ENCODE measurements at places on chromosomes 1 and 21. TPM values are rescaled to one million over a fixed set of nuclear protein-coding genes. Genes with fewer than 3 reads are reported as not detected.

- DNase-seq: no peak
- peaks cover 4% of the 10 kb centered on the region for H3K4me1 ChIP-seq
- no peak overlapping the region for H3K27ac ChIP-seq
- H3K27me3 ChIP-seq: peaks cover 21% of the 10 kb centered on the region
These were observed 19.2 kb downstream of the EBNA1BP2 start for GRCh38 chr1:43152866-43153265.

DNA sequence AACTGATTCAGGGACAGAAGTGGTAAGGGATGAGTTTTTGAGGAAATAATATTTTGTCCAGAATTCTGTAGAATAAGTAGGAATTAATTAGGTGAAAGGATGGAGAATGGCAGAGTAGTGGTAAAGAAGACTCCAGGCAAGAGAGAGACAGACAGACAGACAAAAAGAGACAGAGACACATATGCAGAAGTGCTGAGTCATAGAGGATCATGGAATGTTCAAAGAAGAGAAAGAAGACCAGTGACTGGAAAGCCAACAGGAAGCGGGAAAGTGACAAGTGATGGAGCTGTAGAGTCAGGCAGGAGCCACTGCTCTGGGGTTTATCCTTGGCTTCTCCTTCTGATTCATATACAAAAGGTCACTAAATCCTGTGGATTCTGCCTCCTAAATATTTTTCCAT, 85.9 kb downstream of the UROD start:
- no peak for DNase-seq
- peaks cover 7% of the 10 kb centered on the region for H3K27me3 ChIP-seq
- H3K36me3 ChIP-seq: no peaks in the 10 kb centered on the region
- no peaks in the 10 kb centered on the region for H3K4me1 ChIP-seq

The RCSD1 gene
- 158 TPM for total RNA-seq

DNA sequence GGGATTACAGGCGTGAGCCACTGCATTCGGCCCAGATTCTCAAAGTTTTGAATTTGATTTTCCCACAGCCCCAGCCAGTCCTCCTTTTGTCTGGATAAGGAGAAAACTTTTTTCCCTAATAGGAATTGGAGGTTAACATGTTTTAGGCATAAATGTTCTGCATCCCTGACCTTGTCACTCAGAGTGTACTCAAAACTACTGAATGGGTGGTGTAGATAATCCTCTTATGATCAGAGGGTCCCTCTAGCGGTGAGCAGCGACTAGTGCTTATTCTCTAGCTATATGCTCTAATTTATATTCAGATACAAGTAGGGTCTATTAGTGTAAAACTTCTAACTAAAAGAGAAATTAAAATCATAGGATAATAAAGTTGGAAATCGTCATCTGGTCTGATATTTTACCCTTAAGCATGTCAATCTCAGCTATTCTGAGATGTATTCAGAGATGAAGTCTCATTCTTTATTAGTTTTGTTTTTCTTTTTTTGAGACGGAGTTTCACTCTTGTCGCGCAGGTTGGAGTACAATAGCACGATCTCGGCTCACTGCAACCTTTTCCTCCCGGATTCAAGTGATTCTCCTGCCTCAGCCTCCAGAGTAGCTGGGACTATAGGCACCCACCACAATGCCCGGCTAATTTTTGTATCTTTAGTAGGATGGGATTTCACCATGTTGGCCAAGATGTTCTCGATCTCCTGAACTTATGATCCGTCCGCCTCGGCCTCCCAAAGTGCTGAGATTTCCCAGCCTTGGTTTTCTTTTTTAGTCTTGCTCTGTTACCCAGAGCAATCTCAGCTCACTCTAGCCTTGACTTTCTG, 2.7 kb upstream of the PSMD4 start:
- peaks cover 20% of the 10 kb centered on the region for H3K4me1 ChIP-seq
- peak; percentile 70 for DNase-seq
- no peaks in the 10 kb centered on the region for H3K27me3 ChIP-seq
- H3K27ac ChIP-seq: no peak overlapping the region
- peaks cover 33% of the 10 kb centered on the region for H3K36me3 ChIP-seq

DNA sequence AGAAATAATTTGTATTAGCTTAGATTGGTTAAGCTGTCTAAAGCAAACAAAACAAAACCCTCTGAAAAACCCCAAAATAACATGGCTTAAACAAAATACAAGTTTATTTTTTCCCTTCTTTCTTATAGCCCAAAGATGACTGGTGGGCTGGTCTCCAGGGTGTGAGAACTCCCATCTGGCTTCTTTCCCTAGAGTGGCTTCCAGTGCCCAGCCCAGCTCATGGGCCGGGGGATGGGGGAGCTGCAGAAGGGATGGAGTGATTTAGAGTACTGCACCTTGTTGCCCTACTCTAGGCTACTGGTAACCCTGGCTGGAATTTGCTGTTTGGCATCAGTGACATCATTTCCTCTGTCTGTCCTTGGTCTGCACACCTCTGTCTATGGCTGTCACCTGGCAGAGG, 223.0 kb downstream of the PBX1 start:
- H3K27me3 ChIP-seq: no peaks in the 10 kb centered on the region
- DNase-seq: no peak
- no peaks in the 10 kb centered on the region for H3K36me3 ChIP-seq
- H3K27ac ChIP-seq: no peak overlapping the region
- no peaks in the 10 kb centered on the region for H3K4me1 ChIP-seq

GRCh38 chr1:182656842-182657397, 27.5 kb downstream of the RGS8 start:
- H3K27me3 ChIP-seq: peaks cover 19% of the 10 kb centered on the region
- H3K27ac ChIP-seq: no peak overlapping the region
- H3K36me3 ChIP-seq: no peaks in the 10 kb centered on the region
- no peaks in the 10 kb centered on the region for H3K4me1 ChIP-seq
- H3K4me3 ChIP-seq: no peak overlapping the region

The RNF220 gene
- 69.0 TPM for total RNA-seq

- DNase-seq: no peak
- peak overlapping the region; percentile 79 for H3K4me3 ChIP-seq
- peaks cover 36% of the 10 kb centered on the region for H3K4me1 ChIP-seq
- H3K27me3 ChIP-seq: no peaks in the 10 kb centered on the region
- peaks cover 17% of the 10 kb centered on the region for H3K36me3 ChIP-seq
These were observed 1.2 kb downstream of the PIGP start for GRCh38 chr21:37071561-37072273.

The TDRD10 gene
- not detected for total RNA-seq

- no peaks in the 10 kb centered on the region for H3K36me3 ChIP-seq
- peaks cover 7% of the 10 kb centered on the region for H3K27me3 ChIP-seq
- no peak for DNase-seq
- no peaks in the 10 kb centered on the region for H3K4me1 ChIP-seq
- H3K4me3 ChIP-seq: no peak overlapping the region
- H3K27ac ChIP-seq: no peak overlapping the region
These were observed 65.7 kb downstream of the LACTBL1 start for GRCh38 chr1:22906968-22907367.

GRCh38 chr1:37474697-37475379, 458 bp downstream of the ZC3H12A start:
- peak overlapping the region; percentile 99 for H3K27ac ChIP-seq
- no peaks in the 10 kb centered on the region for H3K27me3 ChIP-seq
- H3K36me3 ChIP-seq: peaks cover 48% of the 10 kb centered on the region

- H3K4me3 ChIP-seq: no peak overlapping the region
- H3K36me3 ChIP-seq: no peaks in the 10 kb centered on the region
- DNase-seq: no peak
- peaks cover 62% of the 10 kb centered on the region for H3K27me3 ChIP-seq
- H3K4me1 ChIP-seq: no peaks in the 10 kb centered on the region
- H3K27ac ChIP-seq: no peak overlapping the region
These were observed 68.2 kb upstream of the OLIG2 start for GRCh38 chr21:32957545-32957944.

GRCh38 chr1:230509281-230509977, 83.3 kb upstream of the PGBD5 start:
- H3K27ac ChIP-seq: no peak overlapping the region
- H3K36me3 ChIP-seq: no peaks in the 10 kb centered on the region
- H3K4me1 ChIP-seq: peaks cover 5% of the 10 kb centered on the region
- no peak overlapping the region for H3K4me3 ChIP-seq
- peaks cover 12% of the 10 kb centered on the region for H3K27me3 ChIP-seq
- DNase-seq: no peak

The TRNP1 gene
- total RNA-seq: not detected

- H3K27me3 ChIP-seq: no peaks in the 10 kb centered on the region
- no peak overlapping the region for H3K27ac ChIP-seq
- DNase-seq: no peak
- no peaks in the 10 kb centered on the region for H3K36me3 ChIP-seq
These were observed 180.4 kb upstream of the FOXD3 start for GRCh38 chr1:63142001-63142400.

GRCh38 chr1:43315481-43315880, 14.7 kb downstream of the TIE1 start:
- no peak for DNase-seq
- no peak overlapping the region for H3K4me3 ChIP-seq
- H3K27ac ChIP-seq: no peak overlapping the region

The DNAH14 gene
- total RNA-seq: 0.28 TPM

- H3K4me1 ChIP-seq: no peaks in the 10 kb centered on the region
- H3K36me3 ChIP-seq: no peaks in the 10 kb centered on the region
- DNase-seq: no peak
- peaks cover 32% of the 10 kb centered on the region for H3K27me3 ChIP-seq
- no peak overlapping the region for H3K27ac ChIP-seq
These were observed 203.0 kb downstream of the SLC35F3 start for GRCh38 chr1:234107416-234108021.

The MPL gene
- not detected for total RNA-seq

- no peak for DNase-seq
- peaks cover 13% of the 10 kb centered on the region for H3K27me3 ChIP-seq
- no peak overlapping the region for H3K27ac ChIP-seq
- no peaks in the 10 kb centered on the region for H3K36me3 ChIP-seq
- peaks cover 4% of the 10 kb centered on the region for H3K4me1 ChIP-seq
- no peak overlapping the region for H3K4me3 ChIP-seq
These were observed 52.2 kb downstream of the NENF start for GRCh38 chr1:212484701-212485570.

GRCh38 chr1:202150187-202150586, 5.7 kb upstream of the ARL8A start:
- no peaks in the 10 kb centered on the region for H3K27me3 ChIP-seq
- no peak for DNase-seq
- H3K4me1 ChIP-seq: peaks cover 38% of the 10 kb centered on the region
- no peak overlapping the region for H3K4me3 ChIP-seq

The TMEM269 gene
- not detected for total RNA-seq

- H3K4me1 ChIP-seq: no peaks in the 10 kb centered on the region
- H3K27ac ChIP-seq: no peak overlapping the region
- no peaks in the 10 kb centered on the region for H3K36me3 ChIP-seq
- H3K27me3 ChIP-seq: no peaks in the 10 kb centered on the region
These were observed 30.5 kb upstream of the PUM1 start for GRCh38 chr1:31095985-31096384.

DNA sequence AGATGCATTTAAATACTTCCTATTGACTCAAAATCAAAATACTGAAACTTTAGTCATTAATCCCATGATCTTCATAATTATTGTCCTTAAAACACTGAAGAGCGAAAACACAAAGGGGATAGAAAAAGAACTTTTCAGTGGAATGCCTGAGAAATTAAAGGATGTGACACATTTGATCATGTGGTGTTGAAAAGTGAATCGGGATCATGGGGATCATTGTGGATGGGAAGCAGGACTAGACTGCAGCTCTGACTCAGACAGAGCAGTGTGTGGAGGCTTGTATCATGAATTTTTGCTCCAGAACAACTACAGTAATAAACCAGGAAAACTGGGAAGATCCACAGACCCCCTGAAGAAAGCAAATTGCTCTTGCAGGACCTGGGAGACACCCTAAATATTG, 161.1 kb upstream of the CXADR start:
- H3K27ac ChIP-seq: no peak overlapping the region
- no peaks in the 10 kb centered on the region for H3K4me1 ChIP-seq
- H3K36me3 ChIP-seq: no peaks in the 10 kb centered on the region

DNA sequence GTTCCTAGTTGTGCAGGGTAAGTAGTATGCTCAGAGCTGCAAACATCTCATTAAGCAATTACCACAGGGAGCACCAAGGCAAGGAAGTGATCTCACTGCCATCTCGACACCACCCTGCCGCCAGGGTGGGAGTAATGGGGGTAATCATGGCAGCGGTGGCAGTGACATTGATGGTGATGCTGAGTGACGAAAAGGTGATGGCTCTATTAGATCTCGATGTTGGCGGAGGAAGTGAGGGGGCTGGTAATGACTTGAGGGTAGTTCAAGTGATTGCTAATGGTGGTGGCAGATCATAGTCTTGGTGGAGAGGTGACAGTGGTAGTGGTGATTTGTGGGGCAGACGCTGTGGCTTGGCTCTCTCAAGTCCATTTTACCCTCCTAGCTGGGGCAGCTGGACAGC, 25.4 kb upstream of the TENT5B start:
- DNase-seq: no peak
- H3K4me1 ChIP-seq: no peaks in the 10 kb centered on the region
- peaks cover 6% of the 10 kb centered on the region for H3K27me3 ChIP-seq
- H3K36me3 ChIP-seq: no peaks in the 10 kb centered on the region
- no peak overlapping the region for H3K4me3 ChIP-seq

- H3K27me3 ChIP-seq: no peaks in the 10 kb centered on the region
- DNase-seq: no peak
- no peaks in the 10 kb centered on the region for H3K36me3 ChIP-seq
- no peak overlapping the region for H3K27ac ChIP-seq
These were observed 56.4 kb downstream of the OBSCN start for GRCh38 chr1:228264090-228264829.

DNA sequence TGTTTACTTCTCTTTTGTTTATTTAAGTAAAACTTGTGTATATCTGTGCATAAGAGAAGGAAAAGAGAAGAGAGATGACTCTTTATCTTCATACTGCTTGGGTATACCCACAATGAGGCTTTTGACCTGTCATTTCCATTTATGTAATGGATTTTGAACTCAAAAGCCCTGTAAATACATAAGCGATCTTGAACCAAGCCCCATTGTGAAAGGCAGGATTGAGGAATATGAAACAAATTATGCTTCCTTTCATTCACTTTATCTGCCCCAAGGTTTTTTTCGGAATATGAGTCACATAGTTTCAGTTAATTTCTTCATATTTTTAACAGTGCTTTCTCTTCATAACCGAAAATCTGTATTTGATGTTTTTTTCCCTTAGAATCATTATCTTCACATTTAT, 21.4 kb downstream of the CNST start:
- no peak for DNase-seq
- H3K36me3 ChIP-seq: peaks cover 44% of the 10 kb centered on the region
- H3K27ac ChIP-seq: no peak overlapping the region
- no peaks in the 10 kb centered on the region for H3K27me3 ChIP-seq
- H3K4me3 ChIP-seq: no peak overlapping the region

The ATAD3C gene
- 0.98 TPM for total RNA-seq

DNA sequence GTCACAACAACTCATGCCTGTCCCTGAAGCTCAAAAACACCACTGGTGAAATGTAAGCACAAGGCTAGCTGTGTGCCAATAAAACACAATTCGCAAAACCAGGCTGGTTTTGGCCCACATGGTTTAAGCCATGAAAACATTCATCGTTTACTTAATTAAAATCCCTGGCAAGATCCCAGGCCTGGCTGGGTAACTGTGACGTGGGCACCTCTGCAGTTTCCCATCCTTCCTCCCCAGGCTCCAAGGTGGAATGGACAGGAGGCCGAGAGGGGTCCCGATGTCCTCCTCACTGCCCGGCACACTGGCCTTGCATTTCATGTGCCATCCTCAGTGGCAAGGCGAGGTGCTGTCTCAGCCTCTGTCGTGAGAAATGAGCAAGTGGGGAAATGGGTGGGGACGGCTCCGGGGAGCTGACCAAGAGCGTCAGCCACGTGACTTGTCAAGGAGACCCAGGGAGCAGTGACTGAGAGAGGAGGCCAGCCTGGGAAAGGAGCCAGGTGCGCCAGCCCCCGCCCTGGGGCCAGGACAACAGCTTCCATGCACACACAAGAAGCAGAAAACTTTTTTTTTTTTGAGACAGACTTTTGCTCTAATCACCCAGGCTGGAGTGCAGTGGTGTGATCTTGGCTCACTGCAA, 153.1 kb upstream of the RAB4A start:
- H3K27ac ChIP-seq: no peak overlapping the region
- no peaks in the 10 kb centered on the region for H3K27me3 ChIP-seq
- H3K4me3 ChIP-seq: no peak overlapping the region
- H3K4me1 ChIP-seq: no peaks in the 10 kb centered on the region
- H3K36me3 ChIP-seq: no peaks in the 10 kb centered on the region

The NCAM2 gene
- not detected for total RNA-seq

The SPRR1B gene
- not detected for total RNA-seq

Measured in activated CD4-positive, alpha-beta memory T cell treated with anti-CD3 and anti-CD28 coated beads, Interleukin-2, amount 10 ng/mL, durations not matched to agents 7 days and 5 days (primary cell).